ENCODE measurements at places on chromosomes 11 and 22.

GRCh38 chr11:12042215-12042676, 33.8 kb upstream of the DKK3 start:
- DNase-seq = no peak

DNA sequence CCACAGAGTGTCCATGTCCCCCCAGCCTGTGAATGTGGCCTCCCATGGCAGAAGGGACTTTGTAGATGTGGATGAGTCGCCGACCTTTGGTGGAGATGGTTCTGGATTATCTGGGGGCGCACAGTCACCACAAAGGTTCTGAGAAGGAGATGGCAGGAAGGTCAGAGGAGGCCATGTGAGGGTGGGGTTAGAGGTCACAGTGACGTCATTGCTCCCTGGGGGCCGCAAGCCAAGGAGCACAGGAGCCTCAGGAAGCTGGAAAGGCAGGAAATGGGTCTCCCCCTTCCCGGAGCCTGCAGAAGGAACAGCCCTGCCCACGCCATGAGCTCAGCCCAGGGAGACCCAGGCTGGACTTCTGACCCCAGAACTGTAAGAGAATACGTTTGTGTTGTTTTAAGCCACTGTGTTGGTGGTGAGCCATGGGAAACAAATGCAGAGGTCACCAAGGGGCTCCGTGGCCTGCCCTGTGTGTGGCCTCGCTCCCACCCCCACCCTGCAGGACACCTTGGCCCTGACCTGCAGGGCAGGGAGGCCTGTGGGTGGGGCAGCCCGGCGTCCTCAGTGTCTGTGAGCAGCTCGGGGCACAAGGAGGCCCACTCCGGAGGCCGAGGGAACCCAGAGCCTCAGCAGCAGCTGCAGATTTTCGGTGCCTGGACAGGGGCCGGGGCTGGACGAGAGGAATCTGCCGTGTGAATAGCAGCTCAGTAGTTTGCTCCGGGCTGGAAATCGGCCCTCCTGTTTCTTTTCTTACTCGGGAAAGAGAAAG, 32.1 kb downstream of the GRAMD4 start:
- no peak for DNase-seq

DNA sequence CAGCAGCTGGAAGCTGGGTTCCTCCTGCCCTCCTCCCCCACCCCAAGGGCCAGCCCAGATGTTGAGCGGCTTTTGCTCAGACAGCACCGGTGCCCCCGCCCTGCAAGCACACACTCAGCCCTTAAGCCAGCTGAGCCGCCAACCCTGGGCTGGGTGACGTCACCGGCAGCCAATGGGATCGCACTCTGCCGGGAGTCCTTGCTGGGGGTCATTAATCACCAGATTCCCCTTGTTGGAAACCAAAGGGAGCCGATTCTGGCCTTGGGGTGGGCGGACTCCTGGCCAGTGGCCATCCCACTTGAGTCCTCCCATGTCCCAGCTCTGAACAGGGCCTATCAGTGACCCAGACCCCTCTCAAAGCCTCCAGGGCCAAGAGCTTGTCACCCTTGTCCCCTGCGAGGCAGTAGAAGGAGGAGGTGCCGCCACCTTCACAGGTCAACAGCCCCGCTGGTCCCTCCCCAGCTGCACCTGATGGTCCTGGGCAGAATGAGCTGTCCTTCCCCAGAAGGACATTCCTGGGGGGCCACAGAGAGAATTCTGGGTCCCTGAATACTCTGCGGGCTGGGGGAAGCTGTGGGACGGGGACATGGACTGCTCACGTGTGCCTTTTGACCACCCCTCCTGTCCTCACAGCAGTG, 7.4 kb downstream of the DUSP8 start:
- no peak for DNase-seq

DNA sequence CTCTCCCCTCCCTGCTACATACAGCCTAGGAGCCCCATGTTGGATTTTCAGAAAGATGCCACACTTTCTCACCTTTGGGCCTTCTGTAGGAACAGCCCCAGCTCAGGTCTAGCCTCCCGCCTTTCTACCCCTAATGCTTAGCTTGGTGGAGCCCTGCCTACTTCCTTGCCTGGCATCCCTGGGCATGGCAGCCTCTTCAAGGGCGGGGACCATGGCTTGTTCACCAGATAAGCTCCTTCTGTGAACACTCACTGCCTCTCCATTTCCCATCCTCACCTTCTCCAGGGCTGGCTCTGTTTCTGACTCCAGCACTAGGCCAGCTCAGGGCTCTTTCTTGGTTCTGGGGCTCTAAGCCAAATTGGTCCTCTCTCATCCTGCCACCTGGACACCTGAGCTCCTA, 1.4 kb downstream of the SEPTIN3 start:
- DNase-seq = no peak

DNA sequence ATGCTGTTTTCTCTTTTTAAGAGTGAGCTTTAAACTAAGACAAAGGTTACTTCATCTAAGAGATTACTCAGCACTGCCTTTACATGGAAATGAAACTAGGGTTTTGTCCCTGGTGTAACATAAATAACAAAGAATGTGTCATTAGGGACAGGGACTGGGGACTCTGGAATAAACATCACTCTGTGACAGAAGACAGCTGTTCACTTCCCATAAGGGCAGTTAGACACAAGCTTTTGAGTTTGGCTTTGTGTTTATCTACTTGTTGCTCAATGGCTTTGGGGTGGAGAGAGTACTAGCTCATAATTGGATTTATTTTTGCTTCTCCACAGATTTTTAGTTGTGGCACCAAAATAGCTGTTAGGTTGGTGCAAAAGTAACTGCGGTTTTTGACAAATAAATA, 154.5 kb downstream of the OR4C45 start:
- no peak for DNase-seq

DNA sequence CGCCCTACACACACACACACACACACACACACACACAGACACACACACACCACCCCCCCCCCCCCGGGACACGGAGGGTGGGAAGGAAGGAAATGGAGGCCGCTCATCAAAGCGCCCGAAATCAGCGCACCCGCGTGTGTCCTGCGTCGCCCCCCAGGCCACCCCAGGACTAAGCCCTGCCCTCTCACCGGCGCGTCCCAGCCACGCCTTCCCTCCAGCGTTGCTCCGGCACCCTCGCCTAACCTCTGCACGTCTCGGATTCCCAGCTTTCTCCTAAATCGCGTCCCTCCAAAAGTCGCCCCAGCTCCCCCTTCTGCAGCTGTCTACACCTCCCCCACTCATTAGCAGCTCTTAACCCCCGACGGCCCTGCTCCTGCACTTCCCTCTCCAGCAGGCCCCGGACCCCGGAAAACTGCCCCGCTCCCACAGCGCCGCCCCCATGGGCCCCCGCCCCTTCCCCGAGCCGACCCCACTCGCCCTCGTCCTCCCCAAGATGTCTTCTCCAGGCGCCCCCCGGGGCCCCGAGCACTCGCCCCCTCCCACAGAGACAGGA, 557 bp downstream of the PACSIN2 start:
- DNase-seq = no peak

- no peak for DNase-seq
Measured at GRCh38 chr11:31643857-31644256, 134.3 kb downstream of the ELP4 start.
